ENCODE measurements at places on chromosomes 7 and 10.
A peak's percentile ranks its signal among the peaks of the same experiment; 100 is the strongest.

- DNase-seq: no peak
These were observed 54.2 kb upstream of the GDF10 start for GRCh38 chr10:47245731-47246350.

DNA sequence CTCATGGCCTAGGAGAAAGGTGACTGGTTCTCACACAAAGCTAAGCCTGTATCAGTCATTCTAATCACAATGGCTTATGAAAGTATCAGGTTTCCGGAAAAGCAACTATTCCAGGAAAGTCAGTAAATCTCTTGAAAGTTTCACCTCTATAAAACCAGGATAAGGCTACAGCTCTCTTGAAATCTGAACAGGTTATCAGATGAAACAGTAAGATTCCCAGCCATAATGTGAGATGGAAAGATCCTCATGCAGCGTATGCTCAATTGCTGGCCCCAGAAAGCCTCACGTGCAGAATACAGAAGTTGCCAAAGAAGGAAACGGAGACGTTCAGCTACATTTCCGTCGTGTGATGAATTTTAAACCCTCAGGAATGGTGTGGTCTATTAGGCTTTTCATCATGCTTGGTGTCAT is 90.0 kb downstream of the PFKFB3 start:
- no peak for DNase-seq

DNA sequence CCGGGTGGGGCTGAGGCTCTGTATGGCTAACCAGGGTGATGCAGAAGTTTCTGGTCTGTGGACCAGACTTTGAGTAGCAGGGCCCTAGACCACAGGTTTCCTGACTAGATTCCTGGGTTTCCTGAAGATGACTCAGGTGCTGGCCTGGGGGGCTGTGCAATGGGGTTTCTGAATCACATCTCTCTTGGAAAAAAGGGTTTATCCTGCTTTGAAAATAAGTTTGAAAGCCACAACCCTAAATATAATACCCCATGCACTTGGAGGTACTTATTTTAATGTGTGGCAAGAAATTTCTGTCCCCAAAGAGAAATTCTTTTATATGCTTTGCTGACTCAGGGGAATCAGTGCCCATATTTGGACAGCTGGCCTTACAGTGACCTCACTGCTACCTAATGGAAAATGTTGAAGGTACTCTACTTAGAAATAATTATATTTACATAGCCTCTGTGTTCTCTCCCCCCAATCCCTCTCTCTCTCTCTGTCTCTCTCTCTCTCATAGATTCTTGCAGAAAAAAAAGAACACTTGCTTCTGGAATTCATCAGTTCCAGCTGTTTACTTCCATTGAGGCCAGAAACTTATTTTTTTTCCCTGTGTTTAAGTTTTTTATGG is 184.4 kb upstream of the LYZL2 start:
- no peak for DNase-seq

GRCh38 chr7:12610899-12611298 is 40.4 kb downstream of the SCIN start:
- no peak for DNase-seq

DNA sequence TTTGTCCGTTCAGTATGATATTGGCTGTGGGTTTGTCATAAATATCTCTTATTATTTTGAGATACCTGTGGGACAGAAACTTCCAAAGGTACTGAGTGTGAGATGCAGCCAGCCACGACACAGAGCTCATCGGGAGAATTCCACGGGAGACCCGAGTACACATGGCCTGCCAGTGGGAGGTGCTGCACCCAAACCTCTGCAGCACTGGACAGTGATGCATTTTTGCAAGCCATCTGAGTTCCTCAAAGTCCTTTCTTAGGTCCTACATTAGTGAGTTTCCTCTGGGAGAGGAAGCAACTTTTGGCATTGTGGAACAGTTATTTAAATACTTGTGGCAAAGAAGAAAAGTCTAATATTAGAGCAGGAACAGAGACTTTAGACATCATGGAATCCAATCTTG is 77.5 kb downstream of the ARID5B start:
- DNase-seq: no peak

- DNase-seq: no peak
These were observed 1.2 kb upstream of the HHEX start for GRCh38 chr10:92688573-92688926.

DNA sequence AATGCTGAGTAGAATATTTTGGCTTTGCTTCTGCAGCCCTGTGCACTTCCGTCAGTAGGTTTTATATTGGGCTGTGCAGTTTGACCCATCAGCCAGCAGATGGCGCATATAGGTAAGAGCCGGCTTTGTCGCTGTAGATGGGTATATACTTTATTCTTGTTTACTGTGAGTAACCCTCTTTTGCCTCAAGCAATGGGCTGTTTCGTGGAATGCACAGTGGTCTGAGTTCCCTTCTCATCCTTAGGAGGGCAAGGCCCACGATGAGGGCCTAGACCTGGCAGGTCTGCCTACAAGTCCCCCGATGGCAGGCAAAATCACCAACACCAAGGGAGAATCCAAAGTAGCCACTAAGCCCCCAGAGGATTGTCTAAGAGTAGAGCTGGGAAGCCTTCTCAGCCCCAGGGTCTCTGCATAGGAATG is 1002.9 kb upstream of the KCND2 start:
- peak; percentile 83 for DNase-seq
